ENCODE measurements at places on chromosomes 2 and 18. TPM values are rescaled to one million over a fixed set of nuclear protein-coding genes. Genes with fewer than 3 reads are reported as not detected.

DNA sequence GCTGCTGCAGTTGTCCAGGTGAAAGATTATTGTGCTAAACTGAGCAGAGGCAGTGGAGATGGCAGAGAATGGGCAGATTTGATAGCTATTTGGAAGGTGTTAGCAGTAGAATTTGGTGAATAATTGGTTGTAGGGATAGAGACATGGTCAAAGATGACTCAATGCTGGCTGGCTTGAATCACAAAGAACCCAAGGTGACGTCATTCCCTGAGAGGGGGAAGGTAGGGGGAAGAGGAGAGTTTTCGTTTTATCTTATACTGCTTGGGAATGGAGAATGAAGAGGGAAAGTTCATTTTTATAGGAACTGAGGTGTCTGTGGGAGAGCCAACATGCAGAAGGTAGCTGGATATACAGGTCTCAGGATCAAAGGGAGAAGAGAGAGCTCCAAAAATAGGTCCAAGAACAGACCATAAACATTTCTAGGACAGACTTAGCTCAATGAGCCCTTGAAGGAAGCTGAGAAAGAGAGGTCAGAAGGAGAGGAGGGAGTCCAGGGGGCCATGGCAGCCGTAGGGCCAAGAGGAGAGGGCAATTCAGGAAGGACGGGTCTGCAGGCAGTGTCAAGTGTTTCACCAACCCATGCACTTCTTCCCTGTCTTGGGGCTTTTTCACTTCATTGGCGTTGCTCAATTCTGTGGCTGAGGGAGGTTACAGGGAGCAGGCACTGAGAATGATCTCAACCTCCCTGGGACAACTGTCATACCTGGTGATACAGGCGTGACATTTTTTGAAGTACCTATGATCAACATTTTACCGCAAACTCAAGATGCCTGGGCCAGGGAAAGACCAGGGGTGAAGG is 281.3 kb downstream of the TDRD15 start:
- no peak for DNase-seq

DNA sequence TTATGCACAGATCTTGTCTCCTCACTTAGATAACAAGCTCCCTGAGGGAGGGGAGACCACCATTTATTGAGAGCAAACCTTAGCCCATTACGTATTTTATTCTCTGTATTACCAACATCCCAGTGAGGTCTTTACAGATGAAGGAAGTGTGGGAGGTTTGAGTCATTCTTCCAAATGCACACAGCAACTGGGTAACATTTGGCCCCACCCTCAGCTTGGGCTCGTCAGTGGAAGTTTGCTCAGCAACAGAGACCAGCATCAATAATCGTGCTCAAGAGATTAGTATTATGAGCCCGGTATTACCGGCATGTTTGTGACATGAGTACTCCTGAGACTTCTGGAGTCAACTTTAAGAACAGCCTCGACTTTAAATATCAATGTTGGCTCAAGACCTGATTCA is 168.6 kb downstream of the ETAA1 start:
- DNase-seq, result no peak

Gene EFHD1
- total RNA-seq, result 15.0 TPM

Gene TMEM163
- total RNA-seq, result 2.4 TPM

Gene RIT2
- not detected for total RNA-seq

DNA sequence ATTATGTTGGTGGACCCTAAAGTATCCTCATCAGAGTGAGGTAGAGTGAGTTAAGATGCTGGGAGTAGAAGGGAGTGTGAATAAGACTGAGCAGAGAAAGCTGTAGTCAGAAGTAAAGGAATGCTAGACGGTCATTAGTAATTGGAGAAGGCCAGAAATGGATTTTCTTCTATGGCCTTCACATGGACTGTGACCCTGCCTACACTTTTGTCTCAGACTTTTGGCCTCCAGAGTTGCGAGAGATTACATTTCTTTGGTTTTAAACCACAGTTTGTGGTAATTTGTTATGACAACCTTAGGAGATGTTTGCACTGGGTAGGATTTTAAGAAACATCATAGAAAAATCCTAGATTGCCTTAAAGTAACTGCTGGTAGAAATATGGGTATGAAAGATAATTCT is 1267.7 kb upstream of the TMEFF2 start:
- no peak for DNase-seq

Gene GALR1
- total RNA-seq, result not detected

GRCh38 chr18:79753391-79753851 is 44.3 kb upstream of the KCNG2 start:
- no peak for DNase-seq

DNA sequence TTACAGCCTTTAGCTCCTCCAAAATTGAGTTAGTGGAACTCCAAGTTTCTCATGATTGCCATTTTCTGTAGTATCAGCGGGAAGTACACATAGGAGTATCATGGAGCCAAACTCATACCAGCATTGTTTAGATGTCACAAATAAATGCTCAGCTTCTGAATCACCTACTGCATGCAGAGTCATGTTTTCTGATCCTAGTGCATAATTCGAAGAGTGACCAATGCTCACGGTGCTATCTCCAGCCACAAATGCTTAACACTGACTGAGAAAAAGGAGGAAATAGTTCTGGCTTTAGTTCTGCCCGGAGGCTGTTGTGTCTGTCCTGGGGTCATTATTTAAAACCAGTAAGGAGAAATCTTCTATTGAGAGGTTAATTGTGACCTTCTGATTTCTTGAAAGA is 45.4 kb upstream of the LRATD1 start:
- peak; percentile 65 for DNase-seq

- DNase-seq, result no peak
These were observed 585.4 kb upstream of the ID2 start for GRCh38 chr2:8096484-8096883.

GRCh38 chr2:180893752-180894151 is 86.7 kb upstream of the UBE2E3 start:
- no peak for DNase-seq

GRCh38 chr2:50929661-50930060 is 102.3 kb downstream of the NRXN1 start:
- DNase-seq, result no peak

GRCh38 chr2:143294068-143294467 is 164.8 kb downstream of the ARHGAP15 start:
- no peak for DNase-seq

- no peak for DNase-seq
These were observed 28.9 kb downstream of the TOGARAM2 start for GRCh38 chr2:29009711-29010677.

DNA sequence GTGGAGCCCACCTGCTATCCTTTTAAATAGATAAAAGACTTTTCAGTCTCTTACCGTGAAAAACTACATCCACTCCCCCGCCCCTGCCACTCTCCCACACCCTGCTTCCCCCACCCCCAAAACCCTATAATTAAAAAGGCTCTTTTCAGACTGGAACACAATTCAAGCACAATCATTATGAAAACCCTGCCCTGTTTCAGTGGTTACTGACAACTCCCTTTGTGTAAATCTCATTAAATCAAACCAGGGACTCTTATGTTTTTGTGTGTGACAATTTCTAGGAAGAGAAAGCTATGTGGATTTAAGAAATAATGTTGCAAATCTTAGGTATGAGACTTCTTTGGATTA is 21.0 kb upstream of the ZNF532 start:
- no peak for DNase-seq

- DNase-seq, result no peak
These were observed 1846.4 kb upstream of the PIK3C3 start for GRCh38 chr18:40108596-40108995.

DNA sequence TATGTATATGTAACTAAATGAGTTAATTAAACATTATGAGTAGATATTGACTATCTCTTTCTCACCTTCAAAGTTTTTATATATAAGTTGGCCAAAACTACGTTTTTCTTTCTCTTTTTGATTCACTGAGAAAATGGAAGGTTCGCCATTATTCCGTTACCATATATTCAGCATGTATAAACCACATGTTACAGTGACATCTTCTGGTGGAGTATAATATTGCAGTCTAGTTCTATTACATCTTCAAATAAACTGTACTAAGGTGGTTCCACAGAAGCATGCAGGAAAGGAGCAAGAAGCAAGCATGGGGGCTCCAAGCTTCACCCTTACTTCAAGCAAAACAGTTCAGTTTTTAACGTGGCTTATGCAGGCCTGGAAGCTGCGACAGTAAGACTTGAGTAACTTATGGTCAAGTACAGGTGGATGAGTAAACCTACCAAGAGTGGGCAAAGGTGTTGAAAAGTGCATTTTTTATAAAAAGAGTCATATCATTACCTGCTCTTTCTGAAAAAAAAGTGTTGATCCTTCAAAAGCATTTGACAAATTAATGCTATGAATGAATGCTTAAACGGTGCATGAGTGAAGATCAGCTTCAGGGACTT is 129.8 kb upstream of the RAB6C start:
- peak; percentile 39 for DNase-seq

DNA sequence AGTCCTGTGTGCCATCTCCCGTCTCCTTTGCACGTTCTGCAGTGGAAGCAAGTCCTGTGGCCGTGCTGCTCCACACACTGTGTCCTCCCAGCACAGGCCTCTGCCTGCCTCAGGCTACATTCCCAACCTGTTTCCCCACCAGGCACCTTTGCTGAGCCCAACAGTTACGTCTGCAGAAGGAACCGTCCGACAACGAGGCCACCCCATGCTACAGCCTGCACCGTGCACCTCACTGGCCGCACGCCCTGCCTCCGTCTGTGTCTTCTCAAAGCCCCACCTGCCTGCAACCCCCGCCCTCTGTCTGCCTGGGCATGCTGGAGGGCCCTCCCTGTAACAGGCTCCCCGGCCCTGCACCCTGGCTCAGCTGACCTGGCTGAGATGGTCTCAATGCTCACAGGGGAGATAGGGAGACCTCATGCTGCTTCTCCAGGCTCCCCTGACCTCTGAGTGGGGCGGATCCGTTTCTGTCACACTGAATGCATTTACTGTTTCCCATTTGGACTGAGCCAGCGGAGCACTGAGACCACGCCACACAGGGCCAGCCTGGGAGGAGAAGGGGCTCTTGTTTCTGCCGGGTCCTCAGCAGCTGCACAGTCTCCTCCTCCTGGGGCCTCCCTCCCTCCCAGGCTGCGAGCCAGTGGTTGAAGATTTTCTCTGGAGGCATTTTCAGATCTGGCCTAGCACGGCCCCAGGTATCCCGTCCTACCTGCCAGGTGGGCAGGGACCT is 109.1 kb upstream of the OTOS start:
- DNase-seq, result no peak

Gene OSBPL1A
- total RNA-seq, result 33.7 TPM

Gene TUBB8B
- not detected for total RNA-seq

Gene C1QL2
- total RNA-seq, result not detected

DNA sequence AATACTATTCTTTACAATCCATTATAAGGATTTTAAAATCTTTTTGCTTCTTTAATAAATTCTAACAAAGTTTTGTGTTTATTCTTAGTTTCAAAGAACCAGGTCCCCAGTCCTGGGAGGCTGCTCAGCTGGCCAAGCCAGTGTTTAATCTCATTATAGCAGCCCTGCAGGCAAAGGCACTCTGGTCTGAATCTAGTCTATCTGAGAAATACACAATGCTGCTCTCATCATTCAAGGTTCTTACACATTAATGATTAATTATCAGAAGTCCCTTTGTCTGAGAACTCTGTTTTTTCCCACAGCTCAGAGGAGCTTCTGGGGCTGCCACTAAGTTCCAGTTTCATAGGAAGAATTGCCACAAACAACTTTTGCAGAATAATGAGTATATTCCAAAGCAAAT is 27.7 kb downstream of the KCTD18 start:
- DNase-seq, result no peak

Gene PDCD1
- not detected for total RNA-seq

DNA sequence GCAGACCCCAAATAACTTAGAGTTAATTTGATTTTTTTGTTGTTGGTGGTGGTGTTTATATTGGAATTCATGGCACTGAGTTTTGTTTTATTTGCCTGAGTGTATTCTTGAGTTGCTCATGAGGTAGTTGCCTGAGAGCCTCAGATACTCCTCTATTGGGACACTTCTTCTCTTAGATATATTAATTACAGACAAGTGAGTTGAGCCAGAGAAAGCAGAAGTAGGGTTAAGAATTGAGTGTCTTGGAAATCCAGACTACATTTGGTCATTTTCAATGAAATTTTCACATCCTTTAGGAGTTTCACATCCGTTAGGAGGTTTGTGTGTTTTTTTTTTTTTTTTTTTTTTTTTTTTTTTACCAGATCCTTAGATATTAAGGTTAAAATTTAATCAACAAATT is 29.0 kb downstream of the FMNL2 start:
- no peak for DNase-seq

Gene NRBP1
- total RNA-seq, result 83.9 TPM

Gene NABP1
- total RNA-seq, result 46.5 TPM

DNA sequence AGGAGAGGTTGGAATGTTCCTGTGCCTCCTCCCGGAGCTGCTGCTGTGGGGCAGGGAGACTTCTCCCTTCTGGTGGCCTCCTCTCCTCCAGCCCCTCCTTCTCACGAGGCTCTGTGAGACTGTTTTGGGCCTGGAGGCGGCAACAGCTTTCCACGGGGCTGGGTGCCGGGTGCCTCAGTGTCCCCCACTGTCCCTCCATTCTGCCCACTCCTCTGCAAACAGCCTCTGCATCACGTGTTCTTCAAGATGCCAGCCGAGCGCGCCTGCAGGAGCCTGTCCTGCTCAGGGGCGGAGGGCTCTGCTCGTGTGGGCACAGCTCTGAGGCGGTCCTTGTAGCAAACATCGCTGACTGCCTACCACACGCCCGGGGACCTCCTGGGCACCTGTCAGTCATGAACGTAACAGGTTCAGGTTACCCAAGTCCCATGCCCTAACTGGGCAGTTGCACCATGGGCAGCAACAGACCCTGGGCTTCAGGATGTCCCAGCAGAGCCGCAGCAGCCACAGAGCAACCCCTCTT is 70.8 kb downstream of the RRM2 start:
- no peak for DNase-seq

Gene CFC1
- total RNA-seq, result not detected

DNA sequence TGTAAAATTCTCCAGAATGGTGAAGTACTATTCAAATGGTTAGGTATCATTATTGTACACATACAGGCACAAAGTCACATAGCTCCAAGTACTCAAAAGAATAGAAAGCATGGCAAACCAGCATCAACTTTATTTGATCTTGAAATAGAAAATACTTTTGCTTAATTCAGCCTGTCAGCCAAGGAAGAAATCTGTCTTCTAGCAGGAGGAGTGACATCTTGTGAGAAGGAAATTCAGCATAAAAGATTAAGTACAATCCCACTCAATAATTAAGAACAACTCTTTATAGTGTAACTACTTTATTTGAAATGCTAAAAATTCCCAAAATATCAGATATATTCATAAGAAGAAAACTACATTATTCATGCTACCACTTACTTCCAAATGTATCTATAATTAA is 15.8 kb downstream of the DNAJC27 start:
- DNase-seq, result no peak

GRCh38 chr18:36589857-36590543 is 238.8 kb downstream of the TPGS2 start:
- no peak for DNase-seq

Gene GALM
- total RNA-seq, result 26.3 TPM

DNA sequence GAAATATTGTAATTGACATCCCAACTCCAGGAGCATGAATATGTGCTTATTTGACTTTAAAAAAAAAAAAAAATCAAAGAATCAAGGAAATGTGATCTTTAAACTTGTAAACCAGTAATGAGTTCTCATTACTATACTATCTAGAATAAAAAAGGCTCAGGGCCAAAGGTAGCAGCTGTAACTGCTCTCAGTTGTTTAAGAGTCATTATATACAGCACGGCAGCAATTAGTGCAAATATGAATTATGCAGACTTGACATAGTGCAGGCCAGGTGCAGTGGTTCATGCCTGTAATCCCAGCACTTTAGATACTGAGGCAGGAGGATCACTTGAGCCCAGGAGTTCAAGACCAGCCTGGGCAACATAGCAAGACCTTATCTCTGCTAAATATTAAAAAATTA is 125.7 kb upstream of the TTC39C start:
- no peak for DNase-seq

Gene ARHGAP15
- total RNA-seq, result not detected

Gene SEH1L
- total RNA-seq, result 98.3 TPM

Gene PLB1
- 1.7 TPM for total RNA-seq

Gene ANKRD29
- total RNA-seq, result 4.3 TPM

Gene GCA
- total RNA-seq, result 13.4 TPM

Measured in PC-9 (cell line).